ENCODE measurements at places on chromosomes 11 and 22. TPM values are rescaled to one million over a fixed set of nuclear protein-coding genes. Genes with fewer than 3 reads are reported as not detected.
A peak's percentile ranks its signal among the peaks of the same experiment; 100 is the strongest.

Gene PACSIN2
- total RNA-seq, result 30.5 TPM

Gene PLAAT2
- total RNA-seq, result not detected

Gene PKNOX2
- total RNA-seq, result not detected

DNA sequence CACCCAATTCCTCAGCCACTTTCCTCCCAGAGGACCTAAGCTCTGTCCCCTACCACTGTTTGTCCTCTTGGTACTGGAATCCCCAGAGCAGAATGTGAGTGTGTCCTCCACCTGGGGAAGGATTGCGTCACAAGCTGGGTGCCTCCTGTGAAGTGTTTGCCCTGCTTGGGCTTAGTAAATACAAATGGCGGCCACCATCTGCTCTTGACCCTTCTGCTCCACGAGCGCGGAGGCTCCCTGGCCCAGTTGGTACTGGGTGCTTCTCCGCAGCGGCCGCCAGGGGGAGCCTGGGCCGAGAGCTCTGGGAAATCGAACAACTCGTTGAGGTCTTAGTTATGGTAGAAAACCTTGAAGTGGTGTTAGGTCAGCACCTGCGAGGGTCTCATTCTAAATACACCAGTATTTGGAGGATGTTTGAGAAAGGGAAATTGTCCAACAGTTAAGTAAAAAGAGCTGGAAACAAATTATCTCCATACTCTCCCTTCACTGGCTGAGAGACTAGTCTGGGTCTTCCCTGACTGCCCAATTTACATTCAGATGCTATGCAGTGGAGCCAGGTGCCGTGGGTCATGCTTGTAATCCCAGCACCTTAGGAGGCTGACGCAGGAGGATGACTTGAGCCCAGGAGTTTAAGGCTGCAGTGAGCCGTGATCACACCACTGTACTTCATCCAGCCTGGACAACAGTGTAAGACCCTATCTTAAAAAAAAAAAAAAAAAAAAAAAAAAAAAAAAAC lies 74.6 kb upstream of the TEAD1 start:
- peak; percentile 22 for DNase-seq

DNA sequence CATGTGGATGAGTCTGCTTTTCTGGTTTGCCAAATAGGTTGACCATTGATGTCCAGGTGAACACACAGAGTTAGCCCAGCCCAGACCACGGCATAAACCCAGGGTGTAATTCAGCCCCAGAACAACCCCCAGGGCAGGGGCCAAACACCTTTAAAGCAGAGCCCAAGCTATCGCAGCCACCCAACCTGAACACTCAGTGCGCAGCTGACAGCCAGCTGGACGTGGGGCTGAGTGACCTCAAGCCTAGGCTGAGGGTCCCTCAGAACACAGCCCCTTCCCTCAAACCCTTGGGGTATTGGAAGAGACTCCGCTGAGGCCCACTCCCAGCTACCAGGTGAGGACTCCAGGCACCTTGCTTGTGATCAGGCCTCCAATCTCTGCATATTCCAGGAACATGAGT lies 161.5 kb upstream of the NECTIN1 start:
- no peak for DNase-seq

- DNase-seq, result no peak
These were observed 61.9 kb downstream of the MTNR1B start for GRCh38 chr11:93031386-93031785.

- no peak for DNase-seq
These were observed 612 bp downstream of the IGF2 start for GRCh38 chr11:2138431-2139122.

- DNase-seq, result no peak
These were observed 24.6 kb upstream of the DGAT2 start for GRCh38 chr11:75743711-75744563.

- DNase-seq, result no peak
These were observed 19.1 kb downstream of the CABIN1 start for GRCh38 chr22:24030186-24030702.

DNA sequence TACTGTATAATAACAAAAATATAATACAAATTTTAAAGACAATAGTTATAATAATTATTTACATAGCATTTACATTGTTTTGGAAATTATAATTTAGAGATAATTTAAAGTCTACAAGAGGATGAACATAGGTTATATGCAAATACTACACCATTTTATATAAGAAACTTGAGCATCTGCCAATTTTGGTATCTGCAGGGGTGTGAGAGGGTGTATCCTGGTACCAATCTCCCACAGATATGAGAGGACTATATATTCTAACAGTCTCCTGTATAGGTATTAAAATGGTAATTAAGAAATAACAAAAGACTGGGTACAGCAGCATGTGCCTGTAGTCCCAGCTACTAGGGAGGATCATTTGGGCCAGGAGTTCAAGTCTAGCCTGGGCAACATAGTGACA lies 134.4 kb downstream of the APOL5 start:
- DNase-seq, result no peak
